ENCODE measurements at places on chromosomes 16 and 17.

DNA sequence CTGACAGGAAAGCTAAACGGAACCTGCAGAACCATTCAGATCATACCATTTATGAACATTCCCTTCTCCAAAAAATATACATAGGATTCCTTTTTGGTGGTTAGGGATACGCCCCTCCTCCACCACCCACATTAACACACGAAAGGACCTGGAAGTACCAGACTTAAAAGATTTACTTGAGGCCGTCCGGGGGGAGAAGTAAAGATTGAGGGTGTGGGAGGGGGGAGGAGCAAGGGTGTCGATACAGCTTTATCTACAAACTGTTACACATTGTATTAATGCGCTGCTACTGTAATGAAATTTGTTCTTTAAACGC, 537 bp downstream of the PALB2 start:
- DNase-seq = no peak

DNA sequence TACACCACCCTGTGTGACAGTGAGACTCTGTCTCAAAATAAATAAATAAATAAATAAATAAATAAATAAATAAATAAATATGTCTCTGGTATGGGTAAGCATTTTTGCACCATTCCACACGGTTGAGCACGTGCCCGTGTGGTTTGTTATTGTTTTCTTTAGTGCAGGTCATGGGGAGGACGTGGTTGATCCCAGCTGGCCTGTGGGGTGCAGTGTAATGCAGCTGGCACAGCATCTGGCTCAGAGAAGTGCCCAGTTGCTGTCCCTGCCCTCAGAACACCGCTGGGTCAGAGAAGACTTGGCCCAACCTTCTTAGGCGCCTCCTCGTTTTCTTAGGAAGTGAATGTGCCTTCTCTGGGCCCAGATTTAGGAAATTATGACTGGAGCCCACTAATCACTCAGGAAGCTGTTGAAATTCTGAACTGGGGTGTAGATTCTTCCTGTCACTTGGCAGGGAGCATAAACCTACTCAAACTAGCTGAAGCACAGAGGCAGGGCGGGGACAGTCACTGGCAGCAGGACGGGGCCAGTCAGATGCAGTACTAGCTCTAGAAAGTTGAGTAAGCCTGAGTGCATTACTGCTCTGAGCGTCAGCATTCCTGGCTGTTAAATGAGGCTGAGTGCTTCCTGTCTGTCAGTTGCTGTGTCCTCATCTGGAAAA, 85.9 kb downstream of the SNX29 start:
- DNase-seq = peak; percentile 83

- DNase-seq = no peak
Measured at GRCh38 chr16:83231729-83232128, 576.0 kb upstream of the HSBP1 start.

- peak; percentile 85 for DNase-seq
Measured at GRCh38 chr16:10876799-10877341, at the start of gene CIITA. Gene CIITA (plus strand): TSS chr16:10877202. CDS start chr16:10877331, 129 bp downstream.
